ENCODE measurements at places on chromosomes 5 and 9.

DNA sequence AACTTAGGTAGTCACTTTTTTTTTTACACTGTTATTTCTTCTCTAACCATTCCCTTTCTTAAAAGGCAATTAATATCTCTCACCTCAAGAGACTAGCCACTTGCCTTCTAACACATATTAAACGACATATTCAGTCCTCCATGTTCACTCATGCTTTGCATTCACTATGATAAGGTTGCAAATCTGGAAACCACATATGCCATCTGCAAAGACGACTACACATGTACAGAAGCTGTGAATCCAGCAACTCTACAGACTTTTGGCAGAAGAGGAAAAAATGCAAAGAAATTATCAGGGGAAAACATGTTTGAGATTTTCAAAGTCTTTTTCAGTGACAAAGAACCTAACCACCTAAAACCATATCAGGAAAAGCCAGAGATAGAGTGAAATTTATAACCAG lies 112.1 kb downstream of the EPB41L4A start:
- DNase-seq, result no peak

- peak; percentile 69 for DNase-seq
These were observed 759.5 kb downstream of the TAF11L14 start for GRCh38 chr5:18393565-18394442.

DNA sequence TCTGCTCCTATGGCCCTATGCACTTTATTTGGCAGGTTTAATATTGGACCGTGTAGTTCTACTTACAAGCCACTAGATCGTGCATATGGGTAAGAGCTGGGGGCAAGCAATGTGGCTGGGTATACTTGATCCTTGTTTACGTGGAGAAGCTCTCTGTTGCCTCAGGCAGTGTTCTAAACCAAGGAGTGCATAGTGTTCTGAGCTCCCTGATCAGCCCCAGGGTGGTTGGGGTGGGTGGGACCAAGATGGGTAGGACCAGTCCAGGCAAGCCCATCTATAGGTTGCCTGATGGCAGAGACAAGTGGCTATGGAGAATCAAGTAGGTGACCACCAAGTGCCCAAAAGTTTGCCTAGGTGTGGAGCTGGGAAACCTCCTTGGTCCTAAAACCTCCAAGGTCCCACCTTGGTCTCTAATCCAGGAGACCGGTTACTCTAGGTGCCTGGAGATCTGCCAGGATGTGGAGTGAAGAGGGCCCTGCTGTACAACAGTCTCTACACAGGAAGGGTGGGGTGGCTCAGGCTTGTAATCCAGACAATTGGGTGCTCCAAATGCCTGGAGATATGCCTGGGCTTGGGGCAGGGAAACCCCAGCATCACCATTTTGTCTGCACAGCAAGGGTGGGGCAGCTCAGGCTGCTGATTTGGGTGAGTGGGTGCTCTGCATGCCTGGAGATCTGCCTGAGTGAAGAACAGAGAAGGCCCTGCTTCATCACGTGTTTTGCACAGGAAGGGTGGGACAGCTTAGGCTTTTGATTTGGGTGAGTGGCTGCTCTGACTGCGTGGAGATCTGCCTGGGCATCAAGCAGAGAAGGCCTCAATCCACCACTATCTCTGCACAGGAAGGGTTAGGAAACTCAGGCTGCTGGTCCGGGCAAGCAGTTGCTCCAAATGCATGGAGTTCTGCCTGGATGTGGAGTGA lies 659.8 kb downstream of the TLE4 start:
- no peak for DNase-seq

DNA sequence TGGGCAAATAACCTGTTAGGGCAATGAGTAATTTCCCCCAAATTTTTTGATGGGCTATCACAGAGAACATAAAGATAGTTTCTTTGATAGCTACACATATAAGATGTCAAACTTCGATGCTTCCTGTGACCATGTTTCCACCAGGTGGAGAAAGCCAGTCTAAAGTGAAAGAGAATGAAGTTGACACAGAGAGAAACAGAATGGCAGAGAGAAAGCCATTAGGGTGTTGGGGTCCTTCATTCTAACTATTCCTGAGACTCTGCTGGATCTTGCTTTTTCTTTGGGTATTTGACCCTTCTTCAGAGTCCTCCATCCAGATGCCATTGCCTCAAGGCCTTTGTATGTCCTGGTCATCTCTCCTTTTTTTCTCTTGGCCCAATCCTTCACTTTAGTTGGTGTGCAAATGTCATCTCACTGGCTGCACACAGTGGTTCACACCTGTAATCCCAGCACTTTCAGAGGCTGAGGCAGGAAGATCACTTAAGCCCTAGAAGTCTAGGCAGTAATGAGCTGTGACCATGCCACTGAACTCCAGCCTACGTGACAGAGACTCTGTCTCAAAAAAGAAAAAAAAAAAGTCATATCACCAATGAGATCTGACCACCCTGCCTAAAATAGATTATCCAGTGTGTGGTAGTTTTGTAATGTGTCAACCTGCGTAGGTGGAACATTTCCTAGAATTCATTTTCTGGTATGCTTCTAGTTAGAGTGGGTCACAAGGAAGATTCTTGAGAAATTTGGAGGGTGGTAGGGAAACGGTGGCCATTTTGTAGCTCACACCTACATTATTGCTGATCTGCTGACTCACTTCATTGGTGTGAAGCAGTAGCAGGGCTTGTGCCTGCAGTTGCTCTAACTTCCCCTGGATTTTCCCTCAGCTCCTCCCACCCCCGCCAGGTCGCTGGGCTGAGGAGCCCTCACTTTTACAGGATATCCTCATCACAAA lies 20.8 kb upstream of the KIF2A start:
- DNase-seq, result no peak

GRCh38 chr9:110892689-110893088 lies 145.6 kb downstream of the LPAR1 start:
- DNase-seq, result no peak

DNA sequence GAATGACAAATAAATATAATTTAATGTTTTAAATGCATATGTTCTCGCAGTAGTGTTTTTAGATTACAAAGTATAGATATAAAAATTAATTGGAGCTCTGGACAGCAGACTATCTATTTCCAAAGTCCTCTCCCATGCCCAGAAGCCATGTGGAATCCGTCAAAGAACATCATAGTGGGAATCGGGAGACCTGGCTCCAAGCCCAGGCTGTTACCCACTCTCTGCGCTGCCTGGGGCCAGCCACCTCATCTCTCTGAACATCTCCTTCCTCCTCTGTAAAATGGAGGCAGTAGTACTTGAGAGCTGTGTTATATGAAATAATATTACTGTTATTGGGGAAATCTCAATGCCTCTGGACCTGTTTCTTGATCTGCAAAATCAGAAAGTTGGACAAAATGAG lies 58.1 kb upstream of the SLC30A5 start:
- no peak for DNase-seq

DNA sequence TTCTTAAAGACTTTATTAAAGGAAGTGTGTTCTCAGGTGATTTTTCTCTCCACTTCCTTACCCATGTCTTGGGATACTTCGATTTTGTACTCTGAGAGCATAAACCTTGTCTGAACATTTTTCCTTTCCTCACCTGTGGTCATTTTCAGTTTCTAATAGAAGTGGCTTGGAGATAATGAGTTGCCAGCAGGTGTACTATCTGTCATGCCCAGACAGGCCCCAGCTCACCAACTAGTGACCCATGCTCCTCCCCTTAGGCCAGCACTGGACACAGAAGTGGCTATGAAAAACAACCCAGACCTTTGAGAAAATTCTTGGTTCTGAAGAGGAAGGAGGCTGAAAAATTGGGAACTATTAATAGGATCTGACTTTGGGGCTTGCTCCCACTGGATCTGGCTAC lies 49.2 kb upstream of the SMIM32 start:
- no peak for DNase-seq

DNA sequence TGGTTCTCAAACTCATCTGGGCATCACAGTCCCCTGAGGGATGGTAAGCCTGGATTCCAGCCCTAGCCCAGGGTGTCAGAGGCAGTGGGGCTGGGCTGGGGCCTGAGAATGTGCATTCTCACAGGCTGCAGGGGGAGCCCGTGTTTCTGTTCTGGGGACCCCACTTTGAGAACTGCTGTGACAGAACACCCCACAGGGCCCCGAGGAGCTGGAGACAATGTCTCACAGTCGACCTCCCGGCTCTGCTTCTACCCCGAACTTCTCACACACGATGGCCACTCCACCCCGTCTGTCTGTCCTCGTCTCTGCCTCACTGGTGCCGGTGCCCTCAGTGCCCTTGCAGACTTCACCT lies 130.0 kb downstream of the CACNA1B start:
- DNase-seq, result no peak

DNA sequence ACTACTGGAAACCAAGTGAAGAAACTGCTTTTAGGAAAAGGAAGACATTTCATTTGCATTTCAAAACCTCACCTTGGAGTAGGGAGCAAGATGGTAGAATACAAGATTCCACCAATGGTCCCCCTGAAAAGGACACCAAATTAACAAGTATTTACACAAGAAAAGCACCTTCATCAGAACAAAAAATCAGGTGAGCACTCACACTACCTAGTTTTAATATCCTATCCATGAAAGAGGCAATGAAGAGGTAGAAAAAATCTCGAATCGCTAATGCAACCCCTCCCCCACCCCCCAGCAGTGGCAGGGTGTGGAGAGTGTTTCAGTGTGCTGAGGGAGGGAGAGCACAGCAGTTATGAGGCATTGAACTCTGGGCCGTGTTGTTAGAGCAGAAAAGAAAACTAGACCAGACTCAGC lies 1397.0 kb upstream of the C9orf72 start:
- DNase-seq, result no peak

GRCh38 chr5:31911291-31912265 lies 262.5 kb downstream of the GOLPH3 start:
- DNase-seq, result peak; percentile 64

DNA sequence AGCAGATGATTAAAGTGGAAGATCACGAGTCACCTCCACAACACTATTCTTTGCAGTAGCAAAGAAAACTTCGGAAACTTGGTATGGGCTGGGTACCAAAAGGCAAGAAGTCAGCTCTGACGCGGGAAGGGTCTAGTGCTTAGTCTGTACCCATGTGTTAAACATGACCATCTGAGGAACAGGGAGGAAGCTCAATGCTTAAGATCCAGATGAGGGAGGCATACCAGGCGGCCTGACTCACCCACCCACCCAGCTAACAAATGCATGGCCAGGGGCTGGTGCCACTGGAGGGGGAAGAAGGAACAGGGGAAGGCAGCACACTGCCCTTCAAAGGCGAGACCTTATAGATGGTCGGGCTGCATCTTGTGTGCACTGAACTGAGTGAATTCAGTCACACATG lies 41.8 kb downstream of the CAMSAP1 start:
- no peak for DNase-seq

GRCh38 chr9:13410566-13411031 lies 131.1 kb upstream of the MPDZ start:
- no peak for DNase-seq

DNA sequence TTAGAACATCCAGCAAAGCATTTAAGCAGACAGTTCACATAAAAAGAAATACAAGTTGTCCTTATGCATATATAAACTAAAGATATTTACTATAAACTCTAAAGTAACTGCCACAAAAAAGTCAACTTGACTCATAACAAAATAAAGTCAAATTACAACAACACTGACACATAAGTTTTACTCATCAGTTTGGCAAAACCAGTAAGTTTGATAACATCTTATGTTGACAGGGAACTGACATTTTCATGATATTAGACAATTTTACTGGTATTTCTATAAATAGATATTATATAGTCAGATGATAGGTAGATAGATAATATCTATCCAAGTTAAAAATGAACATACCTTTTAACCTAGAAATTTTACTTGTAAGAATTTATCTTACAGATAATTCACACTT lies 9.9 kb upstream of the TSLP start:
- DNase-seq, result no peak

DNA sequence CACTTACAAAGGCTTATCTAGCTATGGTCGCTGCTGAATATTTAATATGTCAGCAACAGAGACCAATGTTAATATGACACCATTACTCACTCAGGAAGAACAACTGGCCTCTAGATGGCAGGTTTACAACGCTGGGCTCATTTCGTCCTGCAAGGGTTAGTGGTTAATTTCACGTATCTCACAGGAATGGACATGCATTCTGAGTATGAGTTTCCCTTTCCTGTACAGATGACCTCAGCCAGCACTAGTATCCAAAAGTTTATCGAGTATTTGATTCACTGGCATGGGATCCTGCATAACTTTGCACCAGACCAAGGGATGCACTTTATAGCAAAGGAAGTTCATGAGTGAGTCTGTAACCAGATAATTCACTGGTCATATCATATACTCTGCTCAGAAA lies 8.7 kb upstream of the TRPC7 start:
- DNase-seq, result no peak

GRCh38 chr5:146018514-146019375 lies 82.4 kb downstream of the SH3RF2 start:
- no peak for DNase-seq
